ENCODE measurements at places on chromosomes 4 and X. TPM values are rescaled to one million over a fixed set of nuclear protein-coding genes. Genes with fewer than 3 reads are reported as not detected.

DNA sequence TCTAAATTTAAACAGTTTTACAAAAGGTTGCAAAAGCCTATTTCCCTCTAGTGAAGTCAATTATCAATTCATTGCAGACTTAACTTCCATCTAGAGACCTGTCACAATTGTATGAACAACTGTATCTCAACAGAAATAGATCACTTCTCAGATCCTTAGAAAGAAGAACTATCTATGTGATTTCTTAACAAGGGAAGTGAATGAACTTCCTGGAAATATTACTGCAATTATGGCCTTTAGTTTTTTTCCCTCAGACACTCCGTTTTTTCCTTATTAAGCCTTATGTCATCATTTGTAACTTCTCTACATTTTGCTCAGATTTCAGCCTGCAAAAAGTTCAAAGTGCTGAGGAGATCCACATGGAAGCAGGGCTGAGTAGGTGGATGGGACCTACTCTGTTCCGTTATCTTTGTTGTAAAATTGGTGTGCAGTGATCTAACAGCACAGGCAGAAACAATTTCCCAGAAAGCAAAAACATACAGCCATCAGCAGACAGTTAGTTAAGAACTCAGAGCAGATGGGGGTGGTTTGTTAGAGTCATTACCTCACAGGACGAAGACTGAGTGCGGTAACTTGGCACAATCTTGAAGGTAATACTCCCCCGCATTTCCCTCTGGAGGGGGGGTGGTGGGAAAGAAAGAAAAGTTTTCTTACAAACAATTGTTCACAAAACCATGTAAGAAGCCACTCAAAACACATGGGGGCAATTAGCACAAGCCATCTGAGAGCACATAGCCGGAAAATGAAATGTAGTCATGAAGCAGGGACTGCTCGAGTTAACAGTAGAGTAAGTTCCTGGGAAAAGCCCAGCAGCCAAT, 112.3 kb downstream of the NYX start:
- no peak for DNase-seq

GRCh38 chr4:56185901-56186300, 201.4 kb downstream of the AASDH start:
- DNase-seq: no peak

DNA sequence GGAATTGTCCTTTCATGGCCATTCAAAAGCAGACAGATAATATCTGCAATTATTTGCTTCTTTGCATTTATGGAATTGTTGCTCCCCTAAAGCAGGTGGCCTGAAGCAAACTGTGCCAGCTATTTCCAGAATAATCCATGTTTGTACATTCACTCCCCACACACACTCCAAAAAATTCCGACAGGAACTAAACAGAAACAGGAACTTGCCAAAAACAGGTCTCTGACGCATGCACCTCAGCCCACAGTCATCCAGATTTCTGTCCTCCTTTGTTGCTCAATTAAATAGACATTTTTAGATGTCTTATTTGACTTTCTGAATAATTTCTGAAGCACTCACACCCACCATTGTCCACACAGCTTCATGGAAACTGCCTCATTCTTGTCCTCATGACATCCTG, 71.5 kb upstream of the EDNRA start:
- DNase-seq: no peak

DNA sequence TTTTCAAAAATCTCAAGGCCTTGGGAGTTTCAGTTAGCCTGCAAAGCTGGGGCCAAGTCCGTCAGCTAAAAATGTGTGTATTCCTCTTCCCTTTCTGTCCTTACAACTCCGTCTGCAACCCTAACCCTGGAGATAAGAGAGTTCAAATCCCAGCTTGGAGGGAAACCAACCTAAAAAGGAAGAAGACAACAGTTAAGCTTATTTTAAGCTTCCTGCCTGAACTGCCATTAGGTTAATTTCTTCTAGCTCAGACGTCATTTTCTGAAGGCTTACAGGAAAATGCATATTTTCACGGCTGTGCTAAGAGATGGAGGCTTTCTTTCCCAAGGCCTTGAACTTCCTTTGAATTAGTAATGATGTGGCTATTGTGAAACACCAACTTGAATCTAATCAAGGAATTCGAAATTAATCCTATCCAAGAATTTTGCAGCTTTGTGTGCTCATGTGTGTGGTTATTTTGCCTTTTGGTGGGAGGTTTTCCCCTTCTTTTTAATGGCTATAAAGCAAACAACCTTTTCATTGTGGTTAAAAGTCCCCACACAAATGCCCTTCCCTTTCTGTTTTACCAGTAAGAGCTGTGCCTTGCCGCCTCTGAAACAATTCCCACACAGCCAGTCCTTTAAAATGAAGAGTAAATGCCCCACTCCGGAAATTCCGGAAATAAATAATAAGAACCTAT, 103.5 kb downstream of the IRF2 start:
- DNase-seq: no peak

DNA sequence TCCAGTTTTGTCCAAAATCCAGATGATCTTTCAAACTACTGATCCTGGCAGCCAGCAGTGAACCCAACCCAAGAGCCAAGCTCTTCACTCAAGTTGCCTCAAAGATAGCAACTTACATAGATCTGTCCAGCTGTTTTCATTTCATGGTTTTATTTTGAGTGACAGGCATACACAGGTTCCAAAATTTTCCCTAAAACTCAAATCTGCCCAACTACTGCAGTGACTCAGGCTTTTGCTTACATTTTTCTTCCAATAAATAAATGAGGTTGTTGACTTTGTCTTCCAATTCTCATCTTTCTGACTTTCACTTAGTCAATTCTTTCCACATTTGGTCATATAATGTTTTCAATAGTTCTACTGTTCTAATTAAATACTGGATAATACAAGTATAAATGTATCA, 158.8 kb downstream of the TECRL start:
- no peak for DNase-seq

GPAT3 gene
- polyA plus RNA-seq: 11.8 TPM

All from forelimb muscle (tissue), 1 donor.